Tibial nerve (tissue), 4 donors: ENCODE measurements at places on chromosomes 12 and 14. TPM values are rescaled to one million over a fixed set of nuclear protein-coding genes. Genes with fewer than 3 reads are reported as not detected.
A peak's percentile ranks its signal among the peaks of the same experiment; 100 is the strongest.

DNA sequence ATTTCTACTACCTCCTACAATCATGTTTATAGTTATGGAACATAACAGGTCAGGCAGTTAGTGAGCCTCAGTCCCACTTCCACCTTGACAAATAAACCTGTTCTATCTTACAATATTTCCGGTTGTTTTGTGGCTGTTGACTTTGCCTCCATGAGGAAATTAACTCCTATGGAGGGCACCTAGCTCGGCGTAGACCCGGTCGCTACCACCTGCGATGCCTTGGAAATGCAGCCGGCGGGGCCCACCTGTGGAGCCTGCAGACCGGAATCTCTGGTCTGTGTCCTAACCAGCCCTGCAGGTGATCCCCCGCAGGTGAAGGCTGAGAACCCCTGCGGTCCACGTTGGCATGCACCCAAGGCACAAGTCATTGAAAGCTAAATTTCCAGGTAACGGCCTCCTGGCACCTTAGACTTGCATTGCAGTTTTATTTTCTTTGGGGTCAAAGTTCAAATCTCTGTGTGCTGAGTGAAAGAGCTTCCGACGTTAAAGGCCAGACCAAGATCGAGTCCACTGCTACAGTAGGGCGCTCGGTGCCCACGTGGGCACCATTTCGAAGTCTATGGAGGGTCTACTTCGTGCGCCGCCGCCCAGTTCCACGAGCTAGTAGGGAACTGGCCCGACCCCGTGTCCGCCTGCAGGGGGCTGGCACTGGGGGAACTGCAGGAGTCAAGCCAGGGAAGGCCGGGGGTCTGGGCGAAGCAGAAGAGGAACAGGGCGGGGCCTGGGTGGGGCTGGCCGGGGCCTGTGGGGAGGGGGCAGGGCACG lies 782 bp upstream of the PIWIL1 start:
- H3K27ac ChIP-seq, result no peak overlapping the region
- H3K36me3 ChIP-seq, result no peaks in the 10 kb centered on the region
- H3K4me3 ChIP-seq, result no peak overlapping the region

DNA sequence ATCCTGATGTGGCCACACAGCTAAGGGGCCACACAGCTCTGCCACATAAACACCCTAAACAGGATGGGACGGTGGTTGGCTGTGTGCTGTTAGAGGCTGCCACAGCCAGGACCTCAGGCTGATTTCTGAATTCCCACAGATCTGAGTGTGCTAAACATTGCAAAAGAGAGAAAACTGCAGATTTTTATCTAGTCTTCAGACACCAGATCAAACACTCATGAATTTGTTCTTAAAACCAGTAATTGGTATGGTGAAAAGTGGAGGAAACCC lies 190.7 kb downstream of the MON2 start:
- H3K36me3 ChIP-seq, result no peaks in the 10 kb centered on the region
- H3K4me3 ChIP-seq, result no peak overlapping the region
- no peak overlapping the region for H3K27ac ChIP-seq
- no peak for DNase-seq
- H3K4me1 ChIP-seq, result no peaks in the 10 kb centered on the region
- no peaks in the 10 kb centered on the region for H3K27me3 ChIP-seq

- DNase-seq, result no peak
- no peaks in the 10 kb centered on the region for H3K27me3 ChIP-seq
- H3K27ac ChIP-seq, result no peak overlapping the region
- no peaks in the 10 kb centered on the region for H3K4me1 ChIP-seq
Measured at GRCh38 chr14:104102282-104102914, 16.9 kb downstream of the ASPG start.

DNA sequence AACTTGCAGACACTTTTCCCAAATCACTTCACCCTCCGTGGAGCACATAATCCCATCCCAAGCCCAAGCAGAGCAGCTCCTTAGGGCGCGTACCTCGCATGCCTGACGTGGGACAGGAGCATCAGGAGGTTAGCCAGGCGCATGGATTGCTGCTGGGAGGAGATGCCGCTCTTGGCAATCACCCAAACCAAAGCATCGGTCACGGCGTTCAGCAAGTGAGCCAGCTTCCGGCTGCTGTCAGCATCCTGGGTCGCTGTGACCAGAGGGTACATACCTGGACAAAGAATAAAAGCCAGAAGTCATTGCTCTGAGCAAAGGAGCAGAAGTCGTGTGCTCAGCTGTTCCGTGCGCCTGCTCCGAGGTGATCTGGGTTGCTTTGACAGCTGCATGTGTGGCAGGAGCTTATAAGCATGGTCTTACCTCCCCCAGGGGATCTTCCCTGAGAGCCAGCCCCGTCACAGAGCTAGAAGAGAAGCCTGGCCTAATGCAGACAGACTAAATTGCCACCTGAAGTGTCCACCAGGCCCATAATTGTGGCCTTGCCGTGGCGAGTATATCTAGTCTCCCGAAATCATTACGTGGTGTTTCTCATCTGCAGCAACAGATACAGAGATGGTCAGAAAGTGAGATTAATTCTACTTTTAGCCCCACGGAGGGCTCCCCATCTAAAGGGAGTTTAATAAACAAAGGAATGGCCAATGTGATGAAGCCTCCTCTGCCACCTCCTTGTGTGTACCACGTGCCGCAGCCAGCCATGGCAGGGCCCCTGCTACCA lies 59.1 kb downstream of the ESR2 start:
- no peak for DNase-seq
- H3K36me3 ChIP-seq, result no peaks in the 10 kb centered on the region
- peak overlapping the region; percentile 37 for H3K27ac ChIP-seq
- peaks cover 10% of the 10 kb centered on the region for H3K4me1 ChIP-seq

The POU6F1 gene
- 14.4 TPM for total RNA-seq
